Endothelial cell of coronary artery (primary cell): ENCODE measurements at places on chromosomes 3 and 15. TPM values are rescaled to one million over a fixed set of nuclear protein-coding genes. Genes with fewer than 3 reads are reported as not detected.

CDHR4 gene
- not detected in 2 replicates for total RNA-seq

IL5RA gene
- total RNA-seq = not detected in 2 replicates

PLA2G4D gene
- not detected in 2 replicates for total RNA-seq

SLC2A2 gene
- not detected in 2 replicates for total RNA-seq

GOLGA6L7 gene
- total RNA-seq = not detected in 2 replicates

ILDR1 gene
- total RNA-seq = not detected in 2 replicates

NCK1 gene
- 45.9 and 61.3 TPM in 2 replicates for total RNA-seq

ETV5 gene
- 18.5 and 30.3 TPM in 2 replicates for total RNA-seq

CLEC3B gene
- 0.72 and 2.6 TPM in 2 replicates for total RNA-seq

SLC9A9 gene
- total RNA-seq = 0.56 and 1.8 TPM in 2 replicates

TMEM266 gene
- total RNA-seq = not detected in 2 replicates

ZCWPW2 gene
- total RNA-seq = 0.18 and 0.19 TPM in 2 replicates

SAMMSON gene
- total RNA-seq = not detected in 2 replicates

COL8A1 gene
- total RNA-seq = 55.0 and 686 TPM in 2 replicates

SLC22A14 gene
- 0.09 TPM in 2 replicates for total RNA-seq

ANKUB1 gene
- not detected in 2 replicates for total RNA-seq

NUDT16 gene
- total RNA-seq = 13.7 TPM in 2 replicates

IGSF10 gene
- 0.19 TPM in 1 of 2 replicates, not detected in the other for total RNA-seq

DAZL gene
- not detected in 2 replicates for total RNA-seq

ZNF106 gene
- 47.7 and 59.2 TPM in 2 replicates for total RNA-seq

PRTG gene
- 1.3 and 1.4 TPM in 2 replicates for total RNA-seq

BFSP2 gene
- total RNA-seq = not detected in 2 replicates

BUB1B gene
- 10.1 and 29.4 TPM in 2 replicates for total RNA-seq

PIGZ gene
- total RNA-seq = 2.2 and 2.4 TPM in 2 replicates

GHSR gene
- not detected in 2 replicates for total RNA-seq
